Activated naive CD4-positive, alpha-beta T cell treated with anti-CD3 and anti-CD28 coated beads, Interleukin-2, amount 50 U/mL, for 16 hours (primary cell): ENCODE measurements at places on chromosomes 1 and 21.

- DNase-seq: no peak
These were observed 165.8 kb upstream of the LRRC7 start for GRCh38 chr1:69401879-69402278.

DNA sequence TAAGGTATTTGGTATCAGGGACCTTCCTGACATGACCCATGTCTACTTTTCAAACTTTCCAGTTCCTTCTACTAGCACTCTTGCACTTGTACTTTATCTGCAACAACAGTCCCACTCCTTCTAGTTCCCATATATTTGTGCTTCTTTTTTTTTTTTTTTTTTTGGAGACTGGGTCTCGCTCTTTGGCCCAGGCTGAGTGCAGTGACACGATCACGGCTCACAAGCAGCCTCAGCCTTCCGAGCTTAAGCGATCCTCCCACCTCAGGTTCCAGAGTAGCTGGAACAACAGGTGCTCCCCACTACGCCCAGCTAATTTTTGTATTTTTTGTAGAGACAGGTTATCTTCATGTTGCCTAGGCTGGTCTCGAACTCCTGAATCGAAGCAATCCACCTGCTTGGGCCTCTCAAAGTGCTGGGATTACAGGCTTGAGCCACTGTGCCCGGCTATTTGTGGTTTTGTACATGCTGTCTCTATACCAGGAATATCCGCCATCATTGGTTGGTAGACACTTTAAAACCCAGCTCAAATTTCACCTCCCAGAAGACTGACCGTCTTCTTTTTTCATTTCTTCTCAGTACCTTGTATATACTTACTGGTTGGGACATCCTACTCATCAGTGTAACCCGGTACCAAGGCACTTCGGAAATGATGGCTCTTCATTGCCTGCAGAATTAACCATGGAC is 1.1 kb downstream of the ZMYM1 start:
- no peak for DNase-seq

DNA sequence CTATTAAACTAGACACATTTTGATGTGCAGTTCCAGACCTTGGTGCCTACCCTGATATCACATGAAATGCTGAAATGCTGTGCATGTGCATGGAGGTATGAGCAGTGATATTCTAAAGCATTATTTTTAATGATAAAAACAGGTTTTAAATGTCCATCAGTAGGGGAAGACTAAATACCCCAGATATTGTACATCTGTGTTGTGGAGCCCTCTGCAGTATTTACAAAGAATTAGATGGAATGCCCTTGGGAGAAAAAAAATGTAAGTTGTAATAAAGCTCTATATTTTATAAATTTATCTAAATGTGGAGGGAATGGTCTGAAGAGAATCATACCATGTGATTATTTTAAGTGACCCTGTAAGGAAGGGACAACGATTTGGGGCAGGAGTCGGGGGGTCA is 39.1 kb upstream of the IGSF5 start:
- no peak for DNase-seq

DNA sequence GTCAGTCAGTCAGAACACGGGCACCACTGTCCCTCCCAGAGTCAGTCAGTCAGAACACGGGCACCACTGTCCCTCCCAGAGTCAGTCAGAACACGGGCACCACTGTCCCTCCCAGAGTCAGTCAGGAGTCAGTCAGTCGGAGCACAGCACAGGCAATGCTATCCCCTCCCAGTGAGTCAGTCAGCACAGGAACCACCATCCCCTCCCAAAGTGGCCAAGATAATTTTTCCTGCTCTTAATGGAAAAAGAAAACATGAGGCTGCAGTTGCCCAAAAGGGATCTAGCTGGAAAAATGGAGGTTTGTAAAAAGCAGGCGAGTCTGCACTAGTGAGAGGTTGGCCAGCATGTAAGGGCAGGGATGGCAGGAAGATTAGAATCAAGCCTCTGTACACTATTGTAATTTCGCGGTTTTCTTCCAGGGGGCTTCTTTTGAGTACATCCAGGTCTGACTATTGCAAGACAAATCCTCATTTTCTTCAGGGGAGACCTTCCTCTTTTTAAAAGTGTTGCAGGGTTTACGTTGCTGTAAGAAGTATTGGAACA is 213.8 kb downstream of the SIPA1L2 start:
- no peak for DNase-seq

- DNase-seq: no peak
These were observed 17.0 kb upstream of the SH2D2A start for GRCh38 chr1:156833603-156834002.

DNA sequence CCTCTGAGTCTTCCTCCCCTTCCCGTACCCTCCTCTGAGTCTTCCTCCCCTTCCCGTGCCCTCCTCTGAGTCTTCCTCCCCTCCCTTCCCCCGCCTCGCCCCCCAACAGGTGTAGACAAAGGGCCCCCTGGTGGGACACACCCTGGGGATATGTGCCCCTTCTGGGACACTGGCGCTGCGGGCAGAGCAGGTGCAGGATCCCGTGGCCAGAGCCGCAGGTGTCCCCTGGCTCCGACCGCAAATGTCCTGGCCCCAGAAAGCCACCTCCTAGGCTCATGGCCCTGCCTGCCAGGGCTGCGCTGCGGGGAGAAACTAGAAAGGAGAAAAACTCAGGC is 51.5 kb upstream of the ARHGEF16 start:
- DNase-seq: no peak

- DNase-seq: no peak
These were observed 2.1 kb downstream of the KIF26B start for GRCh38 chr1:245156736-245157505.

DNA sequence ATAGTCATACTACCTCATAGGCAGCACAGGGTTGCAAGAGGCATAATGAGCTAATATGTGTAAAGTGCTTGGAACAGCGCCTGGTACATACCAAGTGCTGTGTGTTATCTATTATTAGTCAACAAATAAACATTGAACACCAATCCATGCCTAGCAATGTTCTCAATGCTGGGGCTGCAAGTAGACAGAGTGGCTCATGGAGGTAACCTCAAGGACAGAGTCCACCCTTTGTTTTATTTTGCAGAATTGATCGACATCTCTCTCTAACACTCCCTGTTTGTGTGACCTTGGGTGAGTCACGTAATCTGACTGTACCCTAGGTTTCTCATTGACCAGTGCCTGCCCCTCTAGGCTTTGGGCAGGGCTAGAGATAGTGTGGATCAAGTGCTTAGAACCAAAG is 164.0 kb upstream of the KLHDC7A start:
- no peak for DNase-seq

DNA sequence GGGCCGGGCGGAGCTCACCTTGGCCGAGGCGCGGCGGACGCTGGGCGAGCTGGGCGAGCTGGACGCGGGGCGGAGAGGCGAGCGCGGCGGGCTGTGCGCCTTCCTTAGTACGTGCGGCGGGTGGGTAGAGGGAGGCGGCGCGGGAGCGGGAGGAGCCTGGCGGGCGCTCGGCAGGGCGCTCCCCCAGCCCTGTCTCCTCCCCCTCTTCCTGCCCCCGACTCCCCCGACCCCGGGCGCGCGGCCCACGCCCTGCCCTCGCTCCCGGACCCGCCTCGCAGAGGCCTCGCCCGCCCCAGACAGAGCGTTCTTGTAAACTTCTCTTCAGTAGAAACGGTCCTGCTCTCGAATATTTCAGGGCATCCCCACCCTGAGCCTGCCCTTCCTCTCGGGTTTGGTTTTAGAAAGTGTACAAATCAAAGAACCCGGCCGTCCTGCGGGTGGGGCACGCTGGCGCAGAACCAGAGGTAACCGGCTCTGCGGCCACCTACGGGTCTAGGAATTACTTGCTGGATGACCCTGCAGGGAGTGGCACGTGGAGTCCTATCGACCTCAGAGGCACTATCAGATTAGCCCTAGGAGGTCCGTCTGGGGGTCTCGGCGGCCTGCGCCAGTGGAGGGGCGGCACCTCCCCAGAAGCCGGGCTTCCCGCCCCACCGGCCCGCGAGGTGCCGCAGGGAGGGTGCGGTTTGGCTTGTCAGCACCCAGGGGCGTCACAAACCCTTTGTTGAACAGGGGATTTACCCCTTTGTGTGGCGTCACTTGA is at the start of gene S100A10:
Gene S100A10 (minus strand): TSS at position 126 of the 763 bp plus-strand sequence. CDS start 7,629 bp downstream, outside the sequence.
- DNase-seq: peak; percentile 72

DNA sequence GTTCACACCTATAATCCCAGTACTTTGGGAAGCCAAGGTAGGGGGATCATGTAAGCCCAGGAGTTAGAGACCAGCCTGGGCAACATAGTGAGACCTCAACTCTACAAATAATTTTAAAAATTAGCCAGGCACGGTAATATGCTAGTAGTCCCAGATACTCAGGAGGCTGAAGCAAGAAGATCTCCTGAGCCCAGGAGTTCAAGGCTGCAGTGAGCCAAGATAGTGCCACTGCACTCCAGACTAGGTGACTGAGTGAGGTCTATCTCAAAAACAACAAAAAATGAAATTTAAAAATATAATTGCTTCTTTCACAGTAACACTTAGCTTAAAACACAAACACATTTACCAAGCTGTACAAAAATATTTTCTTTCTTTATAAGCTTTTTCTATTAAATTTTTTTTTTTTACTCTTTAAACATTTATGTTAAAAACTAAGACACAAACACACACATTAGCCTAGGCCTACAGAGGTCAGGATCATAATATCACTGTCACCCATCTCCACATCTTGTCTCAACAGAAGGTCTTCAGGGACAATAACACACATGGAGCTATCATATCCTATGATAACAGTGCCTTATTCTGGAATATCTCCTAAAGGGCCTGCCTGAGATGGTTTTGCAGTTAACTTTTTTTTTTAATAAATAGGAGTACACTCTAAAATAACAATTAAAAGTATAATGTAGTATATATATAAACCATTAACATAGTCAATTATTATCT is 43.9 kb downstream of the TESK2 start:
- DNase-seq: no peak

- DNase-seq: peak; percentile 90
These were observed 4.9 kb downstream of the PLEKHG5 start for GRCh38 chr1:6486433-6487011.

DNA sequence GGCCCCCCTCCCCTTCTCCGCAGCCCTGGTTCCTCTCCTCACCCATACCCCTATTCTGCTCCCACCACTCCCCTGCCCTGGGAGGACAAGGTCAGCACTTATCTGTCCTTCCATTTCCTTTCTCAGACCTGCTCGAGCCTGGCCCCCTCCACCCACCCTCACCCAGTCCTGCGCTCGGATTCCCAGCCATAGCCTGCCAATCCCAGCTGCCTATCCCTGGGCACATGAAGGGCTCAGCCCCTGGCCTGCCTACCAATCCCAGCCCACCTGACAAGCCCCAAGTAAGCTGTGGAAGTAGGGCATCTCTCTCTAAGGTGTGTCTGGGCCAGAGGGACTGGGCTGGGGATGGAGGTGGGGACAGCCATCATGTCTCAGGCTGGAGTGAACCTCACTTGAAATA is 5.4 kb downstream of the BLACAT1 start:
- DNase-seq: no peak

GRCh38 chr1:87864676-87865075 is 536.0 kb downstream of the LMO4 start:
- DNase-seq: no peak

DNA sequence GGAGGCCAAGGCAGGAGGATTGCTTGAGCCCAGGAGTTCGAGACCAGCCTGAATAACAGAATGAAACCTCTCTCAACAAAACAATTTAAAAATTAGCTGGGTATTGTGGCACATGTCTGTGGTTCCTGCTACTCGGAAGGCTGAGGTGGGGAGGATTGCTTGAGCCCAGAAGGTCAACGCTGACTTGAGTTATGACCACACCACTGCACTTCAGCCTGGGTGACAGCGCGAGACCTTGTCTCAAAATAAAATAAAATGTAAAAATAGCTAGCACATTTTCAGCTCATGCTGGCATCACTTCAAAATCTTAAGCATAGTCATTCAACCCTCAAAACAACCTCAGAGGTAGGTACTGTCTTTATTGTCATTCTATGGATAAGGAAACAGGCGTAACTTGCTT is 6.4 kb downstream of the JAK1 start:
- no peak for DNase-seq

DNA sequence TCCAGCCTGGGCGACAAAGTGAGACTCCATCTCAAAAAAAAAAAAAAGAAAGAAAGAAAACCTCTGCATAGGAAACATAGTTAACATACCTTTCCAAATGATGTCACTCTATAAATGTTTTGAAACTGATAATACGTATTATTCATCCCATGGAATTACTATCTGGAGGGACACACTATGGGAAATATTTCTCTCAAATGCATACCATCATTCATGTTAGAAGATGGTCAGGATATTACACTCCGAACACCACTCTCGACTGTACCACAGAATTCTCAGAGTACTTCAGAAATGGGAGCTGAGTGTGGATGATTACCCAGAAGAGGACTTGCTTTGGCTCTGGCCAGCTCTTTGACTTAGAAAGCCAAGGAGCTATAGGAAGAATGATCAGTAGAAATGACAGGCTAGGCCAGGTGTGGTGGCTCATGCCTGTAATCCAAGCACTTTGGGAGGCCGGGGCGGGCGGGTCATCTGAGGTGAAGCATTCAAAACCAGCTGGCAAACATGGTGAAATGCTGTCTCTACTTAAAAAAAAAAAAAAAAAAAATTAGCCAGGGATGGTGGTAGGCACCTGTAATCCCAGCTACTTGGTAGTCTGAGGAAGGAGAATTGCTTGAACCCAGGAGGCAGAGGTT is 5.2 kb upstream of the LIN28A start:
- DNase-seq: no peak

DNA sequence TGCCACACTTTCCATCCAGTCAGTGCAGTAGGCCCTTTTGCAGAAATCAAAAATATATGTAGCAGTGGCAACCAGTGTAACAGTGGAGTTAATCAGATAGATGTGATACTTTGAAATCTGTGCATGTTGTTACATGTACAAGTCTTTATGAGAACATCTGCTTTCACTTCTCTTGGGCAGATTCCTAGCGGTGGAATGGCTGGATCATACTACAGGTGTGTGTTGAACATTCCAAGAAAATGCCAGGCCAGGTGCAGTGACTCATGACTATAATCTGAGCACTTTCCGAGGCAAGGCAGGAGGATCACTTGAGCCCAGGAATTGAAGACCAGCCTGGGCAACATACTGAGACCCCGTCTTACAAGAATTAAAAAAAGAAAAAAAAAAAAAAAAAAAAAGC is 55.3 kb downstream of the GNB1 start:
- DNase-seq: no peak

DNA sequence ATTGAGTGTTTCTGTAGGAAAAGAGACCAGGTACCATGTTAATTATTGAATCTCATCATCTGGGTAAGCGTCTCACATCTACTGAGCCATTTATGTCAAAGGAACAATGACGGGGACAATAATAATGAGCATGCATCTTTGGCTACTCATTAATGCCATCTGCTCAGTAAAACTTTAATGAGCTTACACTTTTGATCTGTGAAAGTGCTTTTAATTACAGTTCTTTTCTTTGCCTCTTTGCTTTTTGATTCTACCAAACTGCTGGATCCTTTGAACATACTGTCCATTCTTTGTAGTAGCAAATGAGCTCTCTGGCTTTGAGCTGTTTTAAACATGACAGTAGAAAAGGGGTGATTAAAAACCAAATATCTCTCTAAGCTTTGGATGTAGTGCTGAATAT is 181.2 kb upstream of the IVNS1ABP start:
- no peak for DNase-seq

GRCh38 chr1:162753998-162754585 is 36.4 kb upstream of the HSD17B7 start:
- no peak for DNase-seq

- DNase-seq: no peak
These were observed 51.4 kb downstream of the ACBD3 start for GRCh38 chr1:226135059-226135651.

GRCh38 chr1:52925571-52926005 is 1.5 kb upstream of the SCP2 start:
- no peak for DNase-seq
